Choroid plexus epithelial cell (primary cell): ENCODE measurements at places on chromosomes 1 and 21.

DNA sequence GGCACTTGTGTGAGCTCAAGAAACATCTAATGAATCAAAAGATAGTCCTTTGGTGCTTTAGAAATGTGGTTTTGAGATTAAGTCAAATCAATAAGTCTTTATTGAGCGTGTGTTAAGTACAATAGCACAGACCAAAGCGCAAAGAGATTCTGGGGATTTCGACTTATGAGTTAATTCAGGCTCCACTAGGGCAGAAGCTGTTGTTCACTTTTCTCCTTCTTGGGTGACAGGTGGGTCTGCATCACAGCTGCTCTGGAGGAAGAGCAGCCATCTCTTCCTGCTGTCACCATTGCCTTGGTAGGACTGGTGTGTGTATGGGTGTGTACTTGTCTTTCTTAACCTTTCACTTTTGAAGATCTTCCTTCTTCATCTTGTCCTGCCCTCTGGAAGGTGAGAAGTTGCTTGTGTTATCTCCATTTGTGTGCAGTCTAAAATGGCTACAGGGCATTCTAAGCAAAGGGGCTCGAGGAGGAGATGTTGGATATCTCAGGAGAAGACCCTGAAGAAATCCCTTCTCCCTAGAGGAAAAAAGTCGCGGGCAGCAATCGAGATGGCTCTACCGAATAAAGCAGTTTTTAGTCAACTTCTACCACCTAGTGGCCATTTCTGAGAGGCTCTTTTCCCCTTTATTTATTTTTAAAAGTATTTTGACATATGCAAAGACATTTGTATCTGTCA lies 22.9 kb upstream of the DISC1 start:
- peak; percentile 74 for DNase-seq

- DNase-seq = peak; percentile 63
Measured at GRCh38 chr1:59046730-59047157, 250.2 kb upstream of the FGGY start.

DNA sequence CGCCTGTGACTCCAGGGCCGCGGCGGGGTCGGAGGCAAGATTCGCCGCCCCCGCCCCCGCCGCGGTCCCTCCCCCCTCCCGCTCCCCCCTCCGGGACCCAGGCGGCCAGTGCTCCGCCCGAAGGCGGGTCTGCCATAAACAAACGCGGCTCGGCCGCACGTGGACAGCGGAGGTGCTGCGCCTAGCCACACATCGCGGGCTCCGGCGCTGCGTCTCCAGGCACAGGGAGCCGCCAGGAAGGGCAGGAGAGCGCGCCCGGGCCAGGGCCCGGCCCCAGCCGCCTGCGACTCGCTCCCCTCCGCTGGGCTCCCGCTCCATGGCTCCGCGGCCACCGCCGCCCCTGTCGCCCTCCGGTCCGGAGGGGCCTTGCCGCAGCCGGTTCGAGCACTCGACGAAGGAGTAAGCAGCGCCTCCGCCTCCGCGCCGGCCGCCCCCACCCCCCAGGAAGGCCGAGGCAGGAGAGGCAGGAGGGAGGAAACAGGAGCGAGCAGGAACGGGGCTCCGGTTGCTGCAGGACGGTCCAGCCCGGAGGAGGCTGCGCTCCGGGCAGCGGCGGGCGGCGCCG lies at the start of gene SIM2:
SIM2 (plus strand) TSS at position 135 of the 565 bp plus-strand sequence. CDS start 632 bp downstream, outside the sequence.
- no peak for DNase-seq

GRCh38 chr1:53062708-53063591 lies 937 bp downstream of the PODN start:
- DNase-seq = no peak

GRCh38 chr1:182192966-182193365 lies 131.5 kb upstream of the ZNF648 start:
- DNase-seq = no peak

DNA sequence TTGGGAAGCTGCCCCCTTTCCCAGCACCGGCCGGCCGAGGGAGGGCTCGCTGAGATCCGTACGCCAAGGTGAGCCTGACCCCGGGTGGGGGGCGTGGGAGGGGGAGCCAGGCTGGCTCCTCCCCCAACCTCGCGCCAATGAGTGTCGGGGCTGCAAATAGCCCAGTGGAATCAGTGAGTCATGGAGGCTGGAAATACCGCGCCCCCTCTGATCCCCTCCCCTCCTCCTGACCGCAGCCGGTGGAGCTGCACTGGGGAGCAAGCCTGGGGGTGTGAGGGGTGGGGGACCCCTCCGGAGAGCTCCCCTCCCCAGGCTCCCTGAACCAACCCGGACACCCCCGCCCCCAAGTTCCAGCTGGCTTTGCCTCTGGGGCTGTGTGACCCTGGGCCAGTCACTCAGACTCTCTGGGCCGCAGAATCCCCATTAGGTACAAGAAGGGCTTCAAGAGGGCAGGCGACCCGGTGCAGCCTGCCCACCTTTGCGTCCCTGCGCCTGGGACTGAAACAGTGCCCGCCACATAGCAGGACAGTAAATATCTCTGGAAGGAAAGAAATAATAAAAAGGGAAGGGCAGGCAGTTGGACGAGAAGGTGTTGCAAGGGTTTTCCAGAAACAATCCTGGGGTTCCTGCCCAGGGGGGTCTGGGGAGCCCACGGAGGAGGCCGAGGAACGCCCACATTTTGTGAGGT lies 4.5 kb downstream of the HSPB7 start:
- DNase-seq = peak; percentile 89

DNA sequence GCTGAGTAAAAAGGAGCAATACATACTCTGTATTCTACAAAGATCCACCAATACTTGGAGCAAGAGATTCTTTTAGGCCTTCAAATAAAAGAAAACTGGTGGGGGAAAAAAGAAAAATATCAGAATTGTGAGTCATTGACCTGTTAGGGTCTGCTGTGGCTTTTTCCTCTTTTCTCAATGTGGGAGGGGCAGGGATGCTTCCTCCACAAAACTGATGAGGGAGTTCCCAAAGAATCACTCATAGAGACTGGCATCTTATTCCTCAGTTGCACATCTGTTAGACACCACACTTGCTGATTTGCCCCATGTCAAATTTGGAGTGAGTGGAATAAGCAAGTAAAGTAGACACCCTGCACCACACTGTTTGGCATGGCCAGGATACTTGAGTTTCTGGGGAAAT lies 16.6 kb downstream of the C1orf141 start:
- DNase-seq = no peak

DNA sequence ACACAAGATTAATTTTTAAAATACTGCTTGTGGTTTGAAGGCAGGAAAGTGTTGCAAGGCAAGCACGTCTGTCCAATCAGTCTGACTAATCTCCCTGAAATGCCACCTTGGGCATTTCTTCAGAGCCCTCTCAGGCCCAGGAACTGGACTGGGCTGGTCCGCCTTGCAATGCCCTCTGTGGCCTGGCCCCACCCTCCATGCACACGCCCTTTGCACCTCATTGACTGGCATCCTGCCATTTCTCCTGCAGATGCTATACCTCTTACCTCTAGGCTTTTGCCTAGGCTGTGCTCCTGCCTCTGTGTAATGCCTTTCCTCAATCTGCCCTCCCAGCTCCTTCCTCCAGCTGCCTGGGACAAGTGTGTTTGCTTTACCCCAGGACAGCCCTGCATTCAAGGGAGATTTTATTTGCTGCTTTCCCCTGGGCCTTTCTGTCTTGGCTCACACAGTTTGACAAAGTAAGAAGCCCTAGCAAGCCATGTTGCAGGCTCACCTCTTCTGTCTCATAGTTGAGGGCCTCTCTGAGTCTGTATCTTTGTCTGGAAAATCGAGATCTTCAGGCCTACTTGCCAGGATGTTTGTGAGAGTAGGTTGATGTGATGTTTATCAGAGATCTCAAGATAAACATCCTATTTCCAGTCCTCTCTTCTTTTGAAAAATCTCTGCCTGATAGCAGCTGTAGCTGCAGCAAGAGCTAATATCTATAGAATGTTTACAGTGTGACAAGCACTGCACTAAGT lies 149.2 kb upstream of the JUN start:
- DNase-seq = peak; percentile 89

- no peak for DNase-seq
Measured at GRCh38 chr1:29636936-29637335, 400.6 kb downstream of the PTPRU start.

GRCh38 chr1:214419650-214420049 lies 131.8 kb downstream of the PTPN14 start:
- DNase-seq = no peak

- no peak for DNase-seq
Measured at GRCh38 chr1:165501330-165501969, 42.4 kb upstream of the LRRC52 start.

DNA sequence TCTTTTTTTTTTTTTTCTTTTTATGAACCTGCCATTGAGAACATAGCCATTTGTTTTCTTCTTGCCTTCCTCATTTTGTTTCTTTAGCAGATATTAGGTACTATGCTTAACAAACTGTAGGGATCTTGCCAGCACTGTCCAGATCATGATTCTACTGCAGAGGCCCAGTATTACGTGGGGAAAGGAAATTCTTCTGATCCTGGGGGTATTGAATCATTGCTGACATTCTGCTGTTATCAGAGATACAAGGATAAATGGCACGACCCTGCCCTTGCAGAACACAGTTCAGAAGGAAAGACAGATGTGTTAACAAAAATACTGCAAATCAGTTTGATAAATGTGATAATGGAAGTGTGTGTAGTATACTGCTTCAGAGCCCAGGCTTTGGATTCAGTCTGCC lies 56.2 kb downstream of the BTBD8 start:
- DNase-seq = peak; percentile 54

DNA sequence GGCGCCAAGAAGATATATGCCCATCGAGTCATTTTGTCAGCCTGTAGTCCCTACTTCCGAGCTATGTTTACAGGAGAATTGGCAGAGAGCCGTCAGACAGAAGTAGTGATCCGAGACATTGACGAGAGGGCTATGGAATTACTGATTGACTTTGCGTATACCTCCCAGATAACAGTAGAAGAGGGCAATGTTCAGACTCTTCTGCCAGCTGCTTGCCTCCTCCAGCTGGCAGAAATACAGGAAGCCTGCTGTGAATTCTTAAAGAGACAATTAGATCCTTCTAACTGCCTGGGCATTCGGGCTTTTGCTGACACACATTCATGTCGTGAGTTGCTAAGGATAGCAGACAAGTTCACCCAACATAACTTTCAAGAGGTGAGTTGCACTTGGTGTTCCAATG lies 19.1 kb downstream of the KLHL20 start:
- DNase-seq = no peak

DNA sequence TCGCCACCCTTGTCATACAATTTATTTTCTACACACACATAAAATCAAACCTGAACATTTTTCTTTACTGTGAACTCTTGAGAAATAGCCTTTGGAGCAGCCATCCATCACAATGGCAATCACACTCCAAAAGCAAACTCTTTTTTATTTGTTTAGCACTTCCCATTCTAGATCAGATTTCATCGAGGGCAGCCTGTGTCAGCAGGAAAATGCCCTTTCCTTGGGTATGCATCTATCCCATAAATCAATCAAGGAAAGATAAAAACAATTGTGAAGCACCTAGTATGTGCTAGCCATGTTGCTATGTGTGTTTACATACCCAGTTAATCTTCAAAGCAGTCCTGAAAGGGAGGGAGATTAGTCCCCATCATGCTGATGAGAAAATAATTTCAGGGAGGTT lies 484.1 kb upstream of the USP24 start:
- DNase-seq = no peak

DNA sequence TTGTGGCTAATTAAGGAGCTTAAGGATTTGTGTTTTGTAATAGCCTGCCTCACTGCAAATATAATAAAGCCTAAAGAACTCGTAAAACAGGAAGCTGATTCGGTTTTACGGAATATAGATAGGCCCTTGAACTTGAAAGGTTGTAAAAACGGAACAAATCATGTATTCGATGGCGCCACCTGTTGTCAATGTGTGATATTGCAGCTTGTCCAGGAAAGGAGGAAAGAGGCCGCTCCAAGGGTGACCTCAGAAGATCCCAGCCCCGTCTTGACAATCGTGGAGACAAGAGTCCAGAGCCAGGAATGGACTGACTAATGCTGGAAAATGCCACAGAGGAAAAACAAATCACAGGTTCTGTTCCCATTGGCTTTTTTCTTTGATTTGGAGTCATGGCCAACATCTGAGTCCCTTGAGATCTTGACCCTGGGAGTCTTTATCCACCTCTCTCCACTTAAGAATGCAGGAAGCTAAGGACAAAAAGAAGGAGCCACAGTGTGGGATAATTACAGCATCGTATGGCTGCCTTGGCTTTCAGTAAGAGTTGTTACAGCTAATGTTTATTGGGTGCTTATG lies 7.0 kb upstream of the IGSF21 start:
- peak; percentile 64 for DNase-seq

- DNase-seq = no peak
Measured at GRCh38 chr1:228732426-228732825, 2.9 kb upstream of the RHOU start.

DNA sequence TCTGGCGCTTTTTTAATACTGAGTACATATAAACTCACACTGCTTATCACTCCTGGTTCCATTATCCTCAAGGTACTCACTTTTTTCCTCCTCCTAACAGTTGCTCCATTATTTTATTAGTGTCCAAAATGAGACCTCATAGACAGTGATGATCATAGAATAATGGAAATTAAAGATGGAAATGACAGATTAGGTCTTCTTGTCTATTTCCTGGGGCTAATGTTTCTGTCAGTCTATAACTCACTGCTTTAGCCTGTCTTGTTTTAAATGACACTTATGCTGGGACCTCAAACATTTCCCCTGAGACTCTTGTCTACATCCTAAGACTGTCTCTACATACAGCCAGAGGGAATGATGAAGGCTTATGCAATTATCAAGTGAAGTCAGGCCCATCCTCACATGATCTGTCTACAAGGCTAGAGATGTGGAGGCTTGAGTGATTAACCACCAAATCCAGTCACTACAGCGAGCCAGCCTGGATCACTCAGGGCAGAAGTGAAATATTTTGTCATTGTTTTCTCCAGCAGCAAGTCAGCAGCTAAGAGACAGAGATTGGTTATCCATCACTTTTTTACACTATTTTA lies 152.1 kb downstream of the ASTN1 start:
- no peak for DNase-seq

GRCh38 chr21:35791541-35792325 lies 268.6 kb downstream of the SETD4 start:
- no peak for DNase-seq

DNA sequence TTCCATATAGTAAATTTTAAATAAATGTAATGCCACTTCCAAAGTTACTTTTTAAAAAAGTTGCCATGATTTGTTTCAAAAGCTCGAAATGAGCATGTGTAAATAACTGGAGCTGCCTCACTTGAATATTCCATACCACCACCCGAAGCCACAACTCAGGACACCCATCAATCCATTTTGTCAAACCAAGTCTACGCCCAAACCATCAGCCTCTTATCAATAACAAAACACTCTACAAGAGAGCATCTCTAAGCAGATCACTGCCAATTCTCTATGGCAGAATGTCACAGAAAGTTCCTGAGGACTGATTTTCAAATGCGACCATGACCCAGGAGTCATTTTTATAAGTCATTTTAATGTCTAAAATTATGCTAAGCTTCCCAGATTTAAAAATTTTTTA lies 4.5 kb downstream of the HNRNPR start:
- no peak for DNase-seq
